Lower leg skin (tissue), 4 donors: ENCODE measurements at places on chromosomes 7 and 10. TPM values are rescaled to one million over a fixed set of nuclear protein-coding genes. Genes with fewer than 3 reads are reported as not detected.

GRCh38 chr7:108455998-108456677, at the start of gene NRCAM:
TSS of gene NRCAM (minus strand) at chr7:108456436. CDS start at chr7:108240064, 216,372 bp downstream.
- DNase-seq = no peak

GRCh38 chr7:92749327-92749755, 87.0 kb downstream of the CDK6 start:
- DNase-seq = no peak

CBLL1 gene
- 38.0 TPM for total RNA-seq

DNA sequence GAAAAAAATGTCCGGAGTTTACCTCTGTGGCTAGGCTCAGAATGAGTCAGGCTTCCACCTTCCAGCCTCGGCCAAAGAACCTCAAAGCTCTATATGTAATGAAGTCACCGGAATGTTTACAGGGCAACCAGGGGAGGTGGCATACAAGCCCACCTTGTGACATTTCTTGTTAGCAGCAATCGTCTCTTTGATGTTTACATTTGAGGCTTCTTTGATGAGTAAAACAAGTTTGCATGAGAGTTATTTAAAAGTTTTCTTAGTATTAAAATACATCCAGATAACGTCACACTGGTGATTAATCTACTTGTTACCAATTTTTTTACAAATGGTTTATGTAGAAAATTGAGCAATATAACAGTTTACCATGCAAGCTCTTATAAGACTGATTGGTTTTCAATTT, 133.1 kb upstream of the ADAM12 start:
- no peak for DNase-seq

NKX2-3 gene
- total RNA-seq = not detected

- DNase-seq = no peak
Observed at GRCh38 chr7:134593530-134594392, 44.9 kb downstream of the AKR1B15 start.
